ENCODE measurements at places on chromosomes 6 and 20.

DNA sequence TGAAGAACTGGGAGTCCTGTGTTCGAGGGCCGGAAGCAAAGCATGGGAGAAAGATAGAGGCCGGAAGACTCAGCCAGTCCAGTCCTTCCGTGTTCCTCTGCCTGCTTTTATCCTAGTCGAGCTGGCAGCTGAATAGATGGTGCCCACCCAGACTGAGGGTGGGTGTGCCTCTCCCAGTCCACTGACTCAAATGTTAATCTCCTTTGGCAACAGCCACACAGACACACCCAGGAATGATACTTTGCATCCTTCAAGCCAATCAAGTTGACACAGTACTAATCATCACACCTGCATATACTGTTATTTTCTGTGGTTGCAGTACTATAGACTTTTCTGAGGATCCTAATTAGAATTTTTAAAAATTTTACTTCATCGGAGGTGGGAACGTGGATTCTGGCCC, 21.3 kb downstream of the PCMTD2 start:
- no peak for DNase-seq

DNA sequence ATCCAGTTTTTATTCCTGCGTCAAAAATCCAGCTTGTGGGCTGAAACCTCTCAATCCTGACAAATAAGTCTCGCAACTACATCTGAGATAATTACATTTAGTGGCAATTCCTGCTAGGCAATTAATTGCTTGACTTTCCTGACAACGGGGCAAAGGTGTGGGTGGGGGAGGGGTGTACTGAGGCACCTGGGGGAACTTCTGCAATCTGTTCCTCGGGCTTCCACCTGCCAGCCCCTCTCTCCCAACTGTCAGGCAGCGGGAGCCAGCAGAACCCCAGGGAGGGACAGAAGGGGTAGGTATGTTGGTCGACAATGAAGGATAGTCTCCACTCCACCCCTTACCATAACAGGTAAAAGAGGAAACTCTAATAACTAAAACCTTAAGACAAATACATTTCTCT, 6.8 kb downstream of the C6orf52 start:
- no peak for DNase-seq

- DNase-seq, result no peak
These were observed 124.7 kb upstream of the SASH1 start for GRCh38 chr6:148217921-148218320.

- no peak for DNase-seq
These were observed 59.9 kb downstream of the LAMA4 start for GRCh38 chr6:112194511-112194910.

DNA sequence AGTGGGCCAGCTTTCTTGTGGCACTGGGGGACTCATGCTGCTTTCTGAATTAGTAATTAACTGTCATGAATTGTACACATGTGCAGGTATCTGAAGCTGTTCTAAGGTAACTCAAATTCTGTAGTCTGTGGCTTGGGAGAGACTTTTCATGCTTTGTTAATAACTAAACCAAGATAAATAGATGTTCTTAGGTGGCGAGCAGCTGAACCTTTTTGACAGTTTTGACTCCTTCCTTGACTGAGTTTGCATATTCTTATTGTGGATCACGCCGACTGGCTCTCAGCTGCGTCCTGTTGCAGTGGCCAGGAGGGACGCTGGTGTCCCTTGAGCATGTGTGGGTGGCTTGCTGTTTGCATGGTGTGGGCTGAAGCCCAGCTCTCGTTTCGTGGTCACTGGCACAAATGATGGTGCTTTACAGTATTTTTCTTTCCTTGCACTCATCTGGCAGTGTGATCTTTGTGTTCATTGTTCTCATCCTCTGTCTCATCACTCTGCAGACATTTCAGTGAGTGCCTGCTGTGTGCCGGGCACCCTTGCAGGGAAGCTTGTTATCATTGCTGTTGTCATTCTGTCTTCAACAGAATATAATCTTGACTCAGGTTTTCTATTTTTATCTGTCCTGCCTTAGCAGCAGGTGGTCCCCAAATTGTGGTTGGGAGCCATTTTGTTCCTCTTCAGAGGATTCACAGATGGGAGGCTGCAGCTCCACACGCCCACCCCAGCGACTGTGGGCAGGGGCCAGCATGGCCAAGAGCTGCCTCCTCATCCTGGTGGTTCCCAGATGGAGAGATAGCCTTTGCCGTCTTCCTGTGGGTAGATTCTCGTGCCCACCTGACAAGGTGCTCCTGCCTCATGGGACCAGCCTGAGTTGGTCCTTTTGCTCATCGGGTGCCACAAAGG, 39.6 kb downstream of the DUSP22 start:
- no peak for DNase-seq

GRCh38 chr6:15712797-15713196, 50.0 kb upstream of the DTNBP1 start:
- DNase-seq, result no peak

DNA sequence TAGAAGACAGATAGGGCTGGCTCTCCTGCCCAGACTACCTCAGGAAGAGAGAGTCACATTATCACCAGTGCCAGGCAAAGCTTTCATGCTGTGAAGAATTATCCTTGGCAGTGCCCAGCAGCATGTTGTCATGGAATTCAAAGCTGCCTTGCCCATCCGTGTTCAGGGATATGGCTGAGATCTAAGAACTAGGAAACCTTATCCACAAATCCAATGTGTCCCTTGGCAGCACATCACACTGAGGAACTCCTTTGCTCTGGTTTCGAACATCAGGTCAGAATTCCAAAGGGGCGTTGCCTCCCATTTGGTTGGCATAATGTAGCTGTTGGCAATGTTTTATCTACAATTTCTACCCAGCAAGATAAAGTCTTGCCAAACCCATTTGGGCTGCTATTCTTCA, 52.7 kb downstream of the ADGRF1 start:
- no peak for DNase-seq

DNA sequence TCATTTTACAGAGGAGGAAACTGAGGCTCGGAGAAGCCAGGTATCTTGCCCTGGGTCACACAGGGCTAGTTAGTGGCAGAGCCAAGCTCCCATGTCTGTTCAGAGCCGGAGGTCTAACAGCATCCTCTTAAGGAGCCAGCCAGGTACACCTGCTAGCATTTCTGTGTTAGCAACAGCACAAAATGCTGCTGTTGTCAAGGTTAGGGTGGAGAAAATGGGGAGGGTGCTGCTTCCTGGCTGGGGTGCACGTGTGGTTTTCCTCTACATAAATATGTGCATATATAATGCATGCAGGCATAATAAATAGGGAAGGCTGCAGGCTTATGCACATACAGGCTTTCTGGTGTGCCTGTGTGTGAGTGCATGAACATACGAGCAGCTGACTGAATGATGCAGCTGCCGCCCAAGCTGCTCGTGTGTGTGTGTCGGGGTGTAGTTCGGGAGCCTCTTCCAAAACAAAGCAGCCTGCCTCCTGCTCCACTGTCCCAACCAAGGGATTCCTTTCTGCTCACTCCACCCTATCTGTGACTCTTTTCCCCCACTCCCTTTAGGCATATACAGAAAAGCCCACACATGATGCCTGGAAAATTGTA, 86.6 kb downstream of the CD40 start:
- no peak for DNase-seq

GRCh38 chr6:101477436-101477835, 83.9 kb downstream of the GRIK2 start:
- DNase-seq, result no peak

GRCh38 chr6:44050872-44051505, 76.3 kb downstream of the MRPL14 start:
- no peak for DNase-seq

DNA sequence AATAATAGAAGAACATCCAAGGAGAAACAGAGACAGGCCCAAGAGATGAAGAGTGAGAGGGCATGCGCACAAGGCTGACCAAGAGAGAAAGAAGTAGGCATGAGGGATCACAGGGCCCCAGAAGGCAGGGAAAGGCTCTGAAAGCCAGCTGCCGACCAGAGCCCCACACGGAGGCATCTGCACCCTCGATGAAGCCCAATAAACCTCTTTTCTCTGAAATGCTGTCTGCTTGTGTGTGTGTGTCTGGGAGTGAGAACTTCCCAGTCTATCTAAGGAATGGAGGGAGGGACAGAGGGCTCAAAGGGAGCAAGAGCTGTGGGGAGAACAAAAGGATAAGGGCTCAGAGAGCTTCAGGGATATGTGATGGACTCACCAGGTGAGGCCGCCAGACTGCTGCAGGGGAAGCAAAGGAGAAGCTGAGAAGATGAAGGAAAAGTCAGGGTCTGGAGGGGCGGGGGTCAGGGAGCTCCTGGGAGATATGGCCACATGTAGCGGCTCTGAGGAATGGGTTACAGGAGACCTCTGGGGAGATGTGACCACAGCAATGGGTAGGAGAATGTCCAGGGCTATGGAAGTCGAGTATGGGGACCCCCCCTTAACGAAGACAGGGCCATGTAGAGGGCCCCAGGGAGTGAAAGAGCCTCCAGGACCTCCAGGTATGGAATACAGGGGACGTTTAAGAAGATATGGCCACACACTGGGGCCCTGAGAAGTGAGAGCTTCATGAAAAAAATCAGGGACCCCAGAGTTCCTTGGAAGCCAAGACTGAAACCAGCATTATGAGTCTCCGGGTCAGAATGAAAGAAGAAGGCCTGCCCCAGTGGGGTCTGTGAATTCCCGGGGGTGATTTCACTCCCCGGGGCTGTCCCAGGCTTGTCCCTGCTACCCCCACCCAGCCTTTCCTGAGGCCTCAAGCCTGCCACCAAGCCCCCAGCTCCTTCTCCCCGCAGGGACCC, 981 bp upstream of the TNF start:
- DNase-seq, result peak; percentile 67

DNA sequence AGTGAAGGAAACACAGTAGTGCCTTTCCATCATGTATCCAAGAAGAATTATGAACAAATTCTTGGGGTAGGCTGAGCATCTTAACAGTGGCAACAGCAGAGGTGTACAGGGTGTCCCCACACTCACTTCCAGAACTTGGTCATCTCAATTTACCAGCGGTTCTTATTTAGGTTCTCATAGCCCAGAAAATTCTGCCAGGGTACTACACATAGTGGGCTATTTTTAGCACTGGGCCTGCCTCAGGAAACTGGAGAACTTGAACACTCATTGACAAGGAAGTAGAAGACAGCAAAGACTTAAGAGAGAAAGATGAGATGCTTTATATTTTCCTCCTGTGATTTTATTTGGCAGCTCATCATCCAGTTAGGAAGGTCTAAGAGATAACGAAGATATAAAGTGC, 71.8 kb upstream of the PHIP start:
- DNase-seq, result no peak

- DNase-seq, result peak; percentile 94
These were observed 72.6 kb upstream of the DUSP22 start for GRCh38 chr6:219641-220198.

DNA sequence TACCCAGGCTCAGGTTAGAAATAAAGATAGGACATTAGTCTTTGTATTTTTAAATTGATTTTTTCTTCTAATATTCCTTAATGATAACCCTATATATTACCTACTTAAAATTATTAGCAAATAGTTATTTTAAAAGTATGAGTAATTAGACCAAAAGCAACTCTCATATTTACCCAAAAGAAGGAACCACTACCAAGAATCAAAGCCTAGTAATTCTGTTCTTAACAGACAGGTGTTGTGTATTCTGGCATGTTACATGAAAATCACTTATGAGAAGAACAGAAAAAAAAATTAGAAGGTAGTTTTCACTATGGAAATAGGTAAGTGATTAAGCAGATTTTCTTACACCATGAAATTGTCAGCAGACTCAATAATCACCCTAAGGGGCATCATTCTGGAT, 105.1 kb downstream of the ATG5 start:
- DNase-seq, result no peak

GRCh38 chr6:35214869-35215664, 1.3 kb downstream of the SCUBE3 start:
- DNase-seq, result no peak

- DNase-seq, result peak; percentile 63
These were observed 13.8 kb downstream of the UCKL1 start for GRCh38 chr20:63942250-63942951.

DNA sequence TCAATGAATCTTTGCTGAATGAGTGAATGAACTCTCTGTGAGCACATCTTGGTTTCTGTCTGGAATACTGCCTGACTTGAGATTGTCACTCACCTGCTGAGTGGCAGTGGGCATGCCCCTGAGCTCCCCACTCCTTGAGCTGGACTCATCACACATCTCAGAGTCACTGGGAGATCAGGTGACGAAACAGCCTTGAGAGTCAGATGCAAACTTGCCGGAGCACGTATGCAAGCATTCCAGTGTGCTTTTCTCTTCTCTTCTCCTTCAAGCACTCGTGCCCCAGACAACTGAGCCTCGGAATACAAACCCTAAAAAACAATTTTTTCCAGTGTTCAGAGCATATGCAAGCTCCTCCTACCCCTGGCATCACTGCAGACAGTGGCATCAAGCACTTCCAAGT, 9.4 kb upstream of the BMP7 start:
- no peak for DNase-seq

- DNase-seq, result no peak
These were observed 160.4 kb downstream of the RALGAPA2 start for GRCh38 chr20:20552076-20552475.

DNA sequence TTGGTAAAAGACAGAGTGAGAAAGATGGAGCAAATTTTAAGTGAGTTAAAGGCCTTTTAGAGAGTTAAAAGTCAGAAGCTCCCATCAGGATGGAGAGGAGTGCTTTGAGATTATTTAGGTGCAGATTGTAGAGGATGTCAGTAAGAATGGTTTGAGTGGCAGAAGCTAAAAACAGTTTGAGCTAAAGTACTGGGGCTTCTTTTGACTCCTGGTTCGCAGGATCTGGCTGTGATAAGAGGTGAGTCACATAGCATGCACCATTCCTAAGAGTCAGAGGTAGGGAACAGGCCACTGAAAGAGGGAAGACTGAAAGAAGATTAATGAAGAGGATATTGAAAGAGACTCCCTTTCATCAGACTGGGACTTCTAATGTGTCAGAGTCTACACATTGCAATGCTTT, 1047.9 kb upstream of the MAP3K7 start:
- DNase-seq, result no peak

- no peak for DNase-seq
These were observed 99.2 kb downstream of the OR2B2 start for GRCh38 chr6:27812805-27813492.

GRCh38 chr6:121434037-121434770, 1.2 kb upstream of the GJA1 start:
- no peak for DNase-seq

DNA sequence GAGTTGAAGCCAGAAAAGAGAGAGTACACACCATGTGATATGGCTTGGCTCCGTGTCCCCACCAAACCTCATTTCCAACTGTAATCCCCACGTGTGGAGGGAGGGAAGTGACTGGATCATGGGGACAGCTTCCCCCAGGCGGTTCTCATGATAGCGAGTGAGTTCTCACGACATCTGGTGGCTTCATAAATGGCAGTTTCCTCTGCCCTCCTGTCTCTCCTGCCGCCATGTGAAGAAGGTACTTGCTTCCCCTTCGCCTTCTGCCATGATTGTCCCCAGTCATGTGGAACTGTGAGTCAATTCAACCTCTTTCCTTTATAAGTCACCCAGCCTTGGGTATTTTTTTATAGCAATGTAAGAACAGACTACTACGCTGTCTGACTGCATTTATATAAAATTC, 40.3 kb downstream of the TAF4 start:
- peak; percentile 38 for DNase-seq

GRCh38 chr20:19252451-19253120, 40.1 kb downstream of the SLC24A3 start:
- peak; percentile 99 for DNase-seq
